ENCODE measurements at places on chromosomes 4 and X.

DNA sequence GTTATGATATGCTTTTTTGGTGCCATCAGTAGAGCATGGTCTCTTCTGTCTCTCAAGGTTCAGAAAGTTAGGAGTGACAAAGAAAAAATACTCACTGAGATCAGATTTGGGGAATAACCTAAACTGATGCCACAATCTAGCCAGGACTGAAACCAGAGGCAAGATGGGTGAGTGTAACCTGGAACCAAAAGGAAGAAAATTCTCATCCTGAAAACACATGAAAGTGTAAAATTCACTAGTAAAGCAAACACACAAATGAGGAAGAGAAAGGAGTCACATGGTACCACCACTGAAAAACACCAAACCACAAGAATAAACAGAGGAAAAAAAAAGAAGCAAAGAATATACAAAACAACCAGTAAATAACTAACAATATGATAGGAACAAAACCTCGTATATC, 96.4 kb downstream of the ANXA10 start:
- no peak for DNase-seq

DNA sequence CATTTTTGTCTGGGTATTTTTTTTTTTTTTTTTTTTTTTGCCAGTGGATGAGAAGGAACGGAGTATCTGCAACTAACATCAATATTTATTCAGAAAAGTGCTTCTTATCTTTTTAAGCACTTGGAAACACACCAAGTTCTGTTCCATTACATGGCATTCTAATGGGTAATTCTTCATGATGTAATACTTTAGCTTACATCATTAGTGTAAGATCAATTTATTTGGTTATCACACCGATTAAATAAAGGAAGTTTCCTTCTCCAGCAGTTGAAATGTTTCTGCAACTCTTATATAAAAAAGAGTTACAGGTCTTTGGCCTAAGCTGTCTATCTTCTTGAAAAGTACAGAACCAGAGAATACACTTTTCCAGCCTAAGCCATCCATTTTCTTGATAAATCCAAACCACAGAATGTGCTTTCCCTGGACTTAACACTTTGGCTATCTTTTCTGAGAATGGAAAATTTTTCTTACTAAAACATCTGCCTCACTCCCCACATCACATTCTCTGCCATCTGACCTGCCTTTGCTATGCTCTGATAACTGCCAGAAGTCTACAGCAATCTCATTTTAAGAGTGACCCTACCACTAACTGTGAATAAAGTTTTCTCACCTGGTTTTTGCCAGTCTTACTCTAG, 191.9 kb upstream of the MAB21L2 start:
- no peak for DNase-seq

GRCh38 chr4:94491322-94491721, 39.6 kb downstream of the PDLIM5 start:
- no peak for DNase-seq

GRCh38 chr4:133178956-133179355, 29.9 kb downstream of the PCDH10 start:
- no peak for DNase-seq

- DNase-seq = no peak
Measured at GRCh38 chrX:45134315-45134731, 66.4 kb downstream of the DIPK2B start.

DNA sequence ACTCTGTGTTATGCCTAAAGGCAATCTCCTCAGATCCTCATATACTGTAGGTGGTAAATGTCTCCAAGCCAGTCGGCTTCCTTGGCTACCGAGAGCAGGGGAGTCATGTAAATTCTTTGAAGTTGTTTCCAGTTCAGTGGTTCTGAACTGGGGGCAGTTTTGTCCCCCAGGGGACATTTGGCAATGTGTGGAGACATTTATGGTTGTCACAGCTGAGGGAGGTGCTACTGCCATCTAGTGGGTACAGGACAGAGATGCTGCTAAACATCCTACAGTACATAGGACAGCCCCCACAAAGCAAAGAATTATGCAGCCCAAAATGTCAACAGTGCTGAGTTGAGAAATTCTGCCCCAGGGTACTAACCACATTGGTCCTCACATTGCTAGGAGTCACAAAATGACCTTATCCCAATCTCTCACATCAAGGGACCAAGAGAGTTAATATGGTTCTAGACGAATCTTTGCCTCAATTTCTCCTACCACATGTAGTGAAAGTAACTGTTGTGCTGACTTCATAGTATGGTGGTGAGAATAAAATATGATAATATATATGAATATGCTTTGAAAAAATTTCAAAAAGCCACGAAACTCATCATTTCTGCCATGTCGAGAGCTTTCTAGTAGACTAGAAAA, 104.4 kb upstream of the ARHGAP24 start:
- peak; percentile 69 for DNase-seq

DNA sequence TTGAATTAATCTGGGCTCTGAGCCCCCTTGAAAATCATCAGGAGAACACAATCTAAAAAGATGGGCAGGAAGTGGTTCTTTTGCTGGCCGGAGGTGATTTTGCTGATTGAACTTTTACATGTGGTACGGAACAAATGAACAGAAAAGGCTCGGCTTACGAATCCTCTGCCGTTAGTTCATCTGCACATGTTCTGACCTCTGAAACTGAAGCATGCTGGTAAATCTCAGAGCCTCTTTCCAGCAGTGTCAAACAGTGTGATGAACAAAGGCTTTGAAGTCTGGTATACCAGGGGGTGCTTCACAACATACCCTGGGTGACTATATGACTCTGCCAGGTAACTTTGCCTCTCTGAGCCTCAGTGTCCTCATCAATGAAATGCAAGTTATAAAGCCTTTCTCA, 194.2 kb upstream of the C1QTNF7 start:
- no peak for DNase-seq

- DNase-seq = no peak
Measured at GRCh38 chrX:68254738-68255645, 178.3 kb downstream of the OPHN1 start.

DNA sequence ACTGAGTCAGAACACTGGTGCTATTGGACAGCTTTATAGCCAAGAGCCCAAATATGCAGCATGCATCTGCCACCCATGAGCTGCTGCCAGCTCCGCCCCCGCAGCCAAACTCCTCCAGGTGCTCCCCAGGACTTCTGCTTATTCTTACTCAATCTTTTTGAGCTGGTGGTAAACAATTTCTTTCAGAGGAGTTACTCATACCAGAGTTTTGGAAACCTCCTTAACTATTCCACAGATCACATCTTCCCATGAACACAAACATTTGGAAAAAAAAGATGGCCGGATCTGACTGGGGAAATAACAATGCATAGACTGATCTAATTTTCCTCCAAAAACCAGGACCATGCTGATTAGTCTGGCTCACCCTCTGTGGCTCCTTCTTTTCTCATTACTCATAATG, 399.9 kb downstream of the GPM6A start:
- no peak for DNase-seq

DNA sequence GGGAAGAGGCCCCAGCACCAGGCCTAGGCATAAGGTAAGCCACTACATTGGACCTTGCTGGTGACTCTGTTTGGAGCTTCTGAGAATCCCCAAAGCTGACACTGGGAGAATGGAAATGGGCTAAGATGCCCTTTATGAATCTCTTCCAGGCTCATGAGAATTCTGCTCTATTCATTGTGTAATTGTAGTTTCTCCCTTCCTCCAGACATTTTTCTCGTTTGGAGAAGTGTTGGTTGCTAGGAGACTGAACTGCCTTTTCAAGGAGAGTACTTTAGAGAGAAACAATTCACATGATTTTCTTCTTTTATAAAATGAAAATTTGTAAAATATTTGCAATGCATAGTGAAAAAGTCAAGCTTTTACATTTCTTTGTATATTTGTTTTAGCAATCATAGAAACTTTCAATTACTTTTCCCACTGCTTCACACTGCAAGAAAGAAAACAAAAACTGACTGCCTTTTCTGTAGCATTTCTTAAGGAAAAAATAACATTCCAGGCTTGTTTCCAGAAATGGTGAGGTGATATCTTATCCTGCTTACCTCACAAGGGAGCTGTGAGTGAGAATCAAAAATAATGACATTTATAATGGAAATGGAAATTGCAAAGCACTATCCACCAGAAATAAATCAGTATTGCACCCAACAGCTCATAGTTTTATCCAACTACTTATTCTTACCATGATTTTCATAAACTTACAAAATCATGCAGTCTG, 24.9 kb upstream of the DCHS2 start:
- DNase-seq = no peak

- DNase-seq = no peak
Measured at GRCh38 chr4:1635464-1635863, 48.6 kb downstream of the FAM53A start.

DNA sequence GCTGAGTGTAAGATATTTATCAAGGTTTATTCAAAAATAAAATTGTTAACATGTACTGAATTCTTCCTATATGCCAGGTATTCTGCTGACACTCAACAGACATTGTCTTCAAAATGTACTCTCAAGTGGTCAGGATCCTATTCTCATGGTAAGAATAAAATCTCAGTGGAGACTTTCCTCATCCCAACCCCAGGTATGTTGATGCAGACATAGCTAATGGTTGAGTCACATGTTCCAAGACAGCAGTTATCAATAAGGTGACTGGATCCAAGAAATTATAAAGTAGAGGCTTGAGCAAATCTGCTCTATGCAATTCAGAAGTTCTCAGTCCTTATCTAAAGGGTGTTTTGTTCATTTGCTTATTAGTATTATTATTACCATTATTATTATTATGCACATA, 115.2 kb upstream of the GABRA2 start:
- DNase-seq = no peak

DNA sequence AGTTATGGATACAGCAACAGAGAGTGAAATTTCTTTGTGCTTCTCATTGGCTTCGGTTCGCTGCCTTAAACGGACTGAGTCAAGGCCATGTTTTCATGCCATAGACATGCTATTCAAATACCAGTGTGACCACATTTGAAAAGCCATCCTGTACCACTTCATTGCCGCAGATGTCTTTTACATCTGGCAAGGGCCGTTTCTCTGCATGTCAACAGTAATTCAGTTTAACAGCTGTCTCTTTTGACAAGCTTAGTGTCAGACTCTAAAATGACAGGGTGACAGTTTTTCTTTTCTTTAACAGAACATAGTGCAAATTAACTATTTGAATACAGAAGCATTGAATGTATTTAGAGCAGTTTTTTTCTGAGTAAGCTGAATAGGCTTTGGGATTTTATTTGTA, 362.2 kb upstream of the POU3F4 start:
- no peak for DNase-seq

DNA sequence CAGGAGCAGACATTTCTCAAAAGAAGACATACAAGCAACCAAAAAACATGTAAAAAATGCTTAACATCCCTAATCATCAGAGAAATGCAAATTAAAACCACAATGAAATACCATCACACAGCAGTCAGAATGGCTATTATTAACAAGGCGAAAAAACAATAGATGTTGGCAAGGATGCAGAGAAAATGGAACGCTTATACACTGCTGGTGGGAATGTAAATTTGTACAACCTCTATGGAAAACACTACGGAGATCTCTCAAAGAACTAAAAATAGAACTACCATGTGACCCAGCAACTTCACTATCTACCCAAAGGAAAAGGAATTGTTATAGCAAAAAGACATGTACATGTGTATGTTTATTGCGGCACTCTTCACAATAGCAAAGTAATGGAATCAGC, 71.5 kb downstream of the PPP4R3C start:
- no peak for DNase-seq

- peak; percentile 35 for DNase-seq
Measured at GRCh38 chr4:27861381-27861787, 1000.7 kb downstream of the STIM2 start.

GRCh38 chrX:109626637-109627036, 1.7 kb upstream of the KCNE5 start:
- no peak for DNase-seq

- DNase-seq = no peak
Measured at GRCh38 chrX:89124985-89125384, 378.0 kb downstream of the CPXCR1 start.

DNA sequence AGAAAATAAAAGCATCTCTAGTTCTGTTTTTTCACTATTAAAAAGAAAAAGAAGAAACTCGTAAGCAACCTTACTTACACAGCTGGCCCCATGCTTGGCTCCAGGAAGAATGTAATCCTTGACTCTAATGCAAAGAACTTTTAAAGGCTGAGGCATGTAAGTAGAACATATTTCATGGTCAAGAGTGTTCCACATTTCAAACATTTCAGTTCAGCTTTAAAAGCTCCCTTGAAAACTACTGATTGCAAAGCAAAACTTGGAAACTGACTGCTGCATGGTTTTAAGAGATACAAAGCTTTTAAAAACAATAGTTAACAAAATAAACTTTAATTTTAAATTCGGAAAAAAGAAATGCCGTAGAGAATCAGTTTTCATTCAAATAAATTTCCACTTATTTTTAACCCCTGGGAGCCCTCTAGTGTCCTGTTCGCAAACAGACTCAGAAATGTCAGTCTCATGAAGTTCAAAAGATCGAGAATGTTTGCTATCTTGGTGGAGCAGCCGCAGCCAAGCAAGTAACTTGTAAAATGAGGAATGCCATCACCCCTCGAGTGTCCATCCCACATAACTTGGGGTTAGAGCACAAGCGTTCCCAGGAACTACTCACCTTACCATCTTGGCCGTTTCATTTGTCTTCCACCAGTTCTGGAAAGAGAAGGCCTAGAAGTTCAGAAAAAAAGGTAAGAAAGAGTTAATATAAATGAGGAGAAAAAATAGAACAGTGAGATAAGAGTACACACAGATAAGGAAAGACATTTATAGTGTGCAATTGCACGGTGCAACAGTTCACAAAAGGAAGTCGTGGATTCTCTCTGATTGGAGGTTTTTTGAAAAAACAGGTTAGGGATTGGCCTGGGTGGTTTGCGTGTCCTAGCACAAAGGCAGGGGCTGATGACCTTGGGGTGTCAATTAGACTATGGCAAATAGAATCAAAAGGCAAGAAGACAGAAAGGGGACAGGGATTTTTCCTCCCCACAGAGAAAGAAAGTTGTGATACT, at the start of gene GASK1B:
TSS of gene GASK1B (minus strand) at position 765 of the 998 bp plus-strand sequence. CDS start 1,650 bp downstream, outside the sequence.
- peak; percentile 47 for DNase-seq

DNA sequence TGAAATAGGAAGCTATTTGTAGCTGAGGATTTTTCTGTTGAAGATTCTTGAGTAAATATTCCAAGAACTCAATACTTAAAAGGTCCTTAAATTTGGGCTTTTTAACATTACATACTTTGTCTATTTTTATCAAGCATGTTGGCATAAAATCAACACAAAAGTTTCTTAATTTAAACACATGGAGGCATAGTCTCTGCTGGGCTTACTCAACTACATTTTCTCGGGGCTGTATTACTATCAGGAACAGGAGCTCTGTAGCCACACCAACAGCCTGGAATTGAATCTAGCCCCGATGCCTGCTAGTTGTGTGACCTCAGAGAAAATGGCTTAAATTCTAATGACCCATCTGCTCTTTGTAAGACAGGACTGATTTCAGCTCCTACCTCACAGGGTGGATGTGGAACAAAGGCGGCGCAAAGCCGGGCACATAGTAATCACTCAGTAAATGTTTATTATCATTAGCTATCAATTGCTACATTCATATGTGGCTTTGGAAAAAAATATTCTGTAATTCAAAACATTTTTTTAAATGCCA, 207.0 kb downstream of the NSUN7 start:
- DNase-seq = no peak

- DNase-seq = peak; percentile 77
Measured at GRCh38 chr4:22237155-22237751, 278.6 kb downstream of the ADGRA3 start.
